ENCODE measurements at places on chromosomes 7 and 10.

GRCh38 chr10:62093863-62094291 lies 174.8 kb downstream of the RTKN2 start:
- DNase-seq: no peak

GRCh38 chr10:49347342-49347741 lies 48.4 kb downstream of the C10orf71 start:
- no peak for DNase-seq

GRCh38 chr7:114944745-114945625 lies 23.1 kb downstream of the MDFIC start:
- no peak for DNase-seq

DNA sequence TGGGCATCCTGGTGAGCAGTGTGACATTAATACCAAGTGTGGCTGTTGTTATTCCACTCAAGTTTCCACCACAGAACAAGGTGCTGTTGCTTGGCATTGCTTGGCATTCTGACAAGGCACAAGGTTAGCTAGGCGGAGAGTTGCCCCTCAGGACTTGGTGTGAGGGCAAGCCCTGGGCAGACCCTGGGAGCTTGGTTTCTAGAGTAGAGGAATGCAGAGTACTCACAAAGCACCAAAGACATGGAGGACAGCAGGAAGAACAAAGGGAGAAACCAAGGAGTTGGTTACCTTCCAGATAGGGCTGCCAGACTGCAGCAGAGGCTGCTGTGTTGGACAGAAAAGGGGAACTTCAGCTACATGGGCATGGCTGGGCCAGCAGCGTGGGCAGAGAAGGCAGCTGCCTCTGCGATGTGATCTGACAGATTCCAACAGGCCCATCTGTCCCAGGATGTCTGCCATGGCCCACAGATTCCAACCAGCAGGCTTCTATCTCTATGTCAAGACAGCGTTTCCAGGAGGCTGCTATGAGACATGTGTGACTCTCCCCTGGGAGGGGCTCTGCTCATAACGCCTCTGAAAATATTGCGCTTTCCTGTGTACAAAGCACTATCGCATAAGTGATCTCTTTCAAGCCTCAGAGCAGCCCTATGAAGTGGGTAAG lies 1.8 kb downstream of the GOLGA7B start:
- DNase-seq: no peak

- DNase-seq: no peak
Measured at GRCh38 chr7:117135553-117135891, 182.2 kb downstream of the ST7 start.

- DNase-seq: no peak
Measured at GRCh38 chr7:37047260-37047659, 323.0 kb upstream of the AOAH start.

DNA sequence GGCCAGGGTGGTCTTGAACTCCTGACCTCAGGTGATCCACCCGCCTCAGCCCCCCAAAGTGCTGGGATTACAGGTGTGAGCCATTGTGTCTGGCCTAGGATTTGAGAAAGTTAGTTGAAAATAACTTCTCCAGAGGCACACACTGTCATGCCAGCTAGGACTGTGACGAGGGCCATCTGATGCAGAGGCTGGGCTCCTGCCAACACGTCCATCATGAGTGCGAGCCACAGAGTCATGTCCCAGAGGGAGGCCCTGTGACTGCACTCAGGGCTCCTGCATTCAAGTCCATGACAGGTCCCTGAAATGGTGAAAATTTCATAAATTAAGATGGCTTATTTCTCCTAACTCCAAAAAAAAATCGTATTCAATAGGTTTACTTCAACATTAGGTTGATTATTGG lies 17.1 kb downstream of the C10orf120 start:
- no peak for DNase-seq

- DNase-seq: no peak
Measured at GRCh38 chr10:34031400-34031799, 696.9 kb upstream of the NRP1 start.

DNA sequence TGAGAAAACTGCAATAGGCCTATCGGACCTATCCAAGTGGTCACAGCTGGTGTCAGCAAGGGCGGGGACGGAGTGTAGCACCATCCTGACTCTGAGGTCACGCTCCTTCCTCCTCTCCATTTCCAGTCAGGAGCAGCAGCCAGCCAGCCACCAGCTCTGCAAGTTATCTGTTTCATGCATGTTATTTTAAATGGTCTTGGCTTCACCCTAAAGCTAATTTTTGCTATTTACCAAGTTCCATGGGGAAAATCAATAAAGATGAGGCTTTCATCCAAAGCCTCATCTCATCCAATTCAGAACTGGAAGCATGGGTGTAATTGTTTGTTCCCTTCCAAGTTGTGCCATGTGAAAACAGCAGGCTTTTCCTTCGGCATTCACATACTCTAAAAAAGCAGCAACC lies 49.3 kb downstream of the ICA1 start:
- DNase-seq: no peak

- no peak for DNase-seq
Measured at GRCh38 chr7:39924122-39924521, 25.9 kb upstream of the CDK13 start.

- no peak for DNase-seq
Measured at GRCh38 chr10:131621784-131622624, 278.8 kb upstream of the PPP2R2D start.

- no peak for DNase-seq
Measured at GRCh38 chr7:19206721-19207120, 61.5 kb upstream of the FERD3L start.

DNA sequence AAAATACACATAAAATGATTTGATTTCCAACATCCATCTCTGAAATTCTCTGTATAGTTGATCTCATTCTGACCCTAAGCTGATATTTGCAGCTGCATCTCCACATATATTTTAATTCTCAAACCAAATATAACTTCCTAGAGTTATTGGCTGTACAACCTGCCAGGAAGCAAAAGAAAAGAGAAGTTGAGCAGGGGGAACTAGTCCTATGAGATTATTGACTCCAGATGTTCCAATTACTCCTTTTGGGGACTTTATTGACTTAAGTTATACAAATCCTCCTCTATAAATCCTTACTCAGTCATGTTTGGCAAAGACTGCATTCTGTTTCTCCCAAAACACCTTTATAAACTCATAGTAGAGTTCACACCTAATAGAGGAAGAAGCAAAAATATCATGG lies 599.4 kb upstream of the ANKRD30A start:
- no peak for DNase-seq

DNA sequence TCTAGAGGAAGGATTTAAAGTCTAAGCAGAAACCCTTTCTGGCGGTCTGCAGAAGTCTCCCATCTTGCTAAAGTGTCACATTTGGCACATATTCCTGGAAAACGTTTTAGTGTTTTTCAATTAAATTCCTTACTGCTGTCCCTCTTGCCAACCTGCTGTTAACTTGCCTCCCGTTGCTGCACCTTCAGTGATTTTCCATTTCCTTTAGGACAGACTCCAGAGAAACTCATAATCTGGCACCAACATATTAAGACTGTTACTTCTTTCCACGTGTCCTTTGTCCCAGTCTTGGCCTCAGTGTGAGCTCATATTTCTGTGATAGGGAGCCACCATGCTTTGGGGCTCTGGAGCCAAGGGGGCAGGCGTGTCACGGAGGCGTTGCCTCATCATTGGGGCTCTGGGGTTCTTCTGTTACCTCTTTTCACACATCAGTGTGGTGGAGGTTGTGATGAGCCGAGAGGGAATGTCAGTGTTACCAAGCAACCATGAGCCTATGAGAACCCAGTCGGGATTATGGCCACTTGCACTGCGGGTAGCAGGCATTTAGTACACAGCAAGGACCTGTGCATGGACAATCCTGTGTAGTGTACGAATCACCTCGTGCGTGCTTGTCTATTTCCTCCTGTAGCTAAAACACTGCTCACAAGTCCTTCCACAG lies 26.0 kb upstream of the ZNF32 start:
- DNase-seq: no peak

GRCh38 chr7:5492636-5493020 lies 69.0 kb upstream of the TNRC18 start:
- no peak for DNase-seq

DNA sequence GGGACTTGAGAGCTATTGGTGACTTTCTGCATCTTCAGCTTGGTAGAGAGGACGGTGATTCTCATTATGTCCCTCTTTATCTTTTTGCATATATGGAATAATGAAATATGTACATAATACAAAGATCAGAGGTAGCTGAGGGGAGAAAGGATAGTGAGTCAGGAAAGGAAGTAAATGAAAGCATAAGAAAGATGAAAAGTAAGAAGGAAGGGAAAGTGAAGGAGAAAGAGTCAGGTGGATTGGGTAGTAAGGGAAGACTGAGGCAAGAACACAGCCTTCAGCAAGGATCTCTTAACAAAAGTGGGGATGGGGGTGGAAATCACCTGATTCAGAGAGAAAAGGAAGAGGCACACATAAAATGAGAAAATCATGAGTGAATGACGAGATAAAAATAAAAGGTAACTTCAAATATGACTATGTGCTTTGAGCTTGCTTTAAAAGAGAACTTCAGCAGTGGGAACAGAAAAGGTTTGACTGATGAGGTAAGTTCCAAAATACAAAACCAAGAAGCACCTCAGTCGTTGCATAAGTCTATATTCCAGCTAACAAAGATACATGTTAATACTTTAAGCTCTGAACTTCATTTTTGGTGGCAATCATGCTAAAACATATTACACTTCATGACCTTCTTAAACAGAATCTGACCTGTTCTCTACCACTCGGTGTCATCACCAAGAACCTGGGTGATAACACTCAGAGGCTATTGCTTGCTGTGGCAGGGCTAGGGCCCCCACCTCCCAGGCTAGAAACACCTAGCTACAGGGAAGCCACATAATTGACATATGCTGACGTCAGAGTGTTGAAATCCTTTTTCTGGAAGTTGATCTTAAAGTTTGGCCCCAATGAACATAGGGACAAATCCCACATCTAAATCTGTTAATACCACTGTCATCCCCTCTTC lies 32.9 kb downstream of the NRCAM start:
- DNase-seq: no peak

DNA sequence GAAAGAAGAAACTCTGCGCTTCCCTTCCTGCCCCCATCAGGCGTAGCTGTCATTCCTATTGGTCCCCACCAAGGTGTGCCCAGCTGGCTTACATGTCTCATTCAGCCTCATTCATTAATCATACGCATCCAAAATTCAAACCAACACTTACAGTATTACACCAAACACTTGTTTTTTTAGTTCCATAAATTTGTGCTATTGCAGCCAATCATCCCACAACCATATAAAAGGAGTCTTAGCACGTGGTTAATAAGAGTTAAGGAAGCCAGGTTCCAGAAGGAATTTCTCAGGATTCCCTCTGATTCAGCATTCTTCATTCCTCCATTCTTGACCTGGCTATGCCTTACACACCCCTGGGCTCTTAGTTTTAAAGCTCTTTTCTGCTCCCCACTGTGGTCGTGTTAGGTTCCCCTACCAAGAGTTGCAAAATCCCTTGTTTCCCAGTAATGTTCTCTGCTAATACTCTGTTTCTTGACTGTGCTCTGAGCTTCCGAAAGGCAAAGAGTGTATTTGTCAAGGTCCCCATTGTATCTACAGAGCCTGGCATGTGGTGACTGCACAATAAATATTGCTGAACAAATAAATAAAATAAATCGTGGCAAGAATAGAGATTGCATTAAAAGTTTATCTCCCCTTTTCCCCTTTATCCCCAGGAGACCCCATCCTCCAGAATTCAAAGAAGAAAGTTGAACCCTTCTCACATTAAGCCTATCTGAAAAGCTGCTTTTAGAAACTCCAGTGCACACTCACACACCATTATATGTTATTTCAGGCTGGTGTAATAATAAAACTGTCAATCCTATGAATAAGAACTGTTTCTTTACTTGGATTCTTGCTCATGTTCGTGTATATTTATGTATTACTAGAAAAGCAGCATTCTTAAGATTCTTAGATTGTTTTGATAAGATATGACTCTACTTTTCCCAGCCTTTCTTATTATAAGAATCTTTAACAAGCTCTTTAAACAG lies 514.4 kb downstream of the INHBA start:
- DNase-seq: no peak

DNA sequence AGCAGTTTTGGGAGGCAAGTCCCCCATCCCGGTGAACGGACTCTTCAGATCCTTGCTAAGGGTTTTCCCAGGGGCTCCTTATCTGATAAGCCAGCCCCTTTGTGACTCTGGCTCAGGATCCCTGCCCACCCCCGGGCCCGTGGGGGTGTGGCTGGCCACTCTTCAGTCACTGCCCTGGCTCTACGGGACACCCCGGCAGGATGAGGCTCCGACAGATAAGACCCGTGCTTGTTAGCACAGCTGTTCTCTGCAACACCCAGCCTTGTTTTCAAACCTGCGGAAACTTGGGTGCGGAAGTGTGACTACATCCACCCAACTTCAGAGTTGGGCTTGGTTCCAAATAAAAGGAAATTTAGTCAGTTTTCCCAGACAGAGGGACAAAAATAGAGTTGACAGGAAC lies 66.7 kb upstream of the PODXL start:
- no peak for DNase-seq

DNA sequence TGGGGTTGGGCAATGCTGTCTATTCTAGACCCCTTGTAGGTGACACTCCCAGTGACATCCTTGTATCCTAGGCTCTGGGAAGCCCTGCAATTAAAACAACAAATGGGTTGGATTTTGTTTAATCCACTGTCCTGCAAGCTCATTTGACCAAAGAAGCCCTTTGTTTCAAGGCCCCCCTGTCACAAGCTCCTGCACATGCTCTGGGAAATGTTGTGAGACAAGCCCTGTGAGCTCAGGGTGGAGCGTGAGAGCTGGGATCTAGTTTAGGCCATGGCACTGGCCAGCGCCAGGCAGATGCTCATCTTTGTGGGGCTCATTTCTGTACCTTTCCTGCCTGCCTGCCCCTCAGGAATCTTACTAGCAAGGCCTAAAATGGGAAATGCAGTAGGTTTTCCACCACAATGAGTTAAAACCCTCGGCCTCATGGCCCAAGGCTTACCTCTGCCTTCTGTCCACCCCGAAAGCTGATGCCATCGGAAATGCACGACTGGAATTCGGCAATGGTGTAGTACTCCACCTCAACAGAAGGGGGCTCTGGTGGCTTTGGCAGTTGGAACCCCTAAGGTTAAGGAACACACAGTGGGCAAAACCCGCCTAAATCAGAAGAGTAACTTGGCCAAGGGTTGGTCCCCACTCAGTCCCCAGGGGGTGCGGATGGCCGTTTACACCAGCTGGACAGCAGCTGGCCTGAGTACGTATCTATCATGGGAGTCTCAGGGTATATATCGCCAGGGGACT lies 112.0 kb downstream of the NEURL1 start:
- DNase-seq: no peak

- no peak for DNase-seq
Measured at GRCh38 chr10:57905861-57906260, 361.8 kb downstream of the IPMK start.

DNA sequence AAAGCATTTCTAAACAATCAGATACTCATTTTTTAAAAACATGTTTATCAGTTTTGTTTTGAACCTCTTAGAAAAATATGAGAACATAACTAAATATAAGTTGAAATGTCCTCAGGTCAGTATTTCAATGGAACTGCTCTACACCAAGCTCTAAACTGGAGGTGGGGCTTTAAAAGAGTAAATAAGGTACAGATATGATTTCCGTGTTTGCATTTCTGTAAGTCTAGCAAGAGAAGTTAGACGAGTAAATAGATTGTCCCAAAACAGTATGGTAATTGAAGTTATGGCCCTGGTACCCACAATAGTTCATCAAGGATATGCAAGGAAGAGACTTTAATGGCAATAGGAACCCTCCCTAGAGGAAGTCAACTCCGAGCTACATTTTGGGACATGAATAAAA lies 115.1 kb upstream of the AKR1E2 start:
- no peak for DNase-seq

DNA sequence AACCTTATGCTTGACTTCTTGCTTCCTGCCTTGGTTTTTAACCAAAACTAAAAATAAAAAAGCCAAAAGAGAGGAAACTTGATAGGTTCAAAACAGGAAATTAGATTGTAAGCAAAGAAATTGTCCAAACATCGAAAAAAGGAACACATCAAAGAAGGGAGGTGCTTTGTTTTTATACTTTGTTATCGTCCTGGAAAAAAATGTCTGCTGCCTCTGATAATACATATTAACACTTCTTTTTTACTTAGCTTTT lies 286.6 kb upstream of the C7orf33 start:
- no peak for DNase-seq

All from activated CD4-positive, CD25-positive, alpha-beta regulatory T cell (primary cell).